CD4-positive, alpha-beta T cell treated with Interferon gamma for 1 hour (primary cell): ENCODE measurements at places on chromosomes 12 and 14.
A peak's percentile ranks its signal among the peaks of the same experiment; 100 is the strongest.

DNA sequence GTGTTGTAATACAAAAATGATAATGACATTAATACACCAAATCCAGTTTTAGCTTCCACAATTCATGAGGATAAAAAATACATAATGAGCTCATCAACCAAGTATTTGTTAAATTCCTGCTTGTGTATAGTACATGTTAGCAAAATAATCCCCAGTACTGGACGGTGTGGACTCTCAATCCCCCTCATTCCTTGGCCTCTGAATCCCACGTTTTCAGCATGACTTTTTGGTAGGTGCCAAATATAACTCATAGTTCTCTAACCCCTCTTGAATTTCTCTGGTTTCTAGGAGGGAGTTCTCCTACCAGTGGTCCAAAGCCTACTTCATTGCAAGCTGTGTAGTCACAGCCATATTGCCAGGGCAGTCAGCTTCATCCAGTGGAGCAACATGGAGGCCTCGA is 41.4 kb upstream of the EPS8 start:
- no peak for DNase-seq

DNA sequence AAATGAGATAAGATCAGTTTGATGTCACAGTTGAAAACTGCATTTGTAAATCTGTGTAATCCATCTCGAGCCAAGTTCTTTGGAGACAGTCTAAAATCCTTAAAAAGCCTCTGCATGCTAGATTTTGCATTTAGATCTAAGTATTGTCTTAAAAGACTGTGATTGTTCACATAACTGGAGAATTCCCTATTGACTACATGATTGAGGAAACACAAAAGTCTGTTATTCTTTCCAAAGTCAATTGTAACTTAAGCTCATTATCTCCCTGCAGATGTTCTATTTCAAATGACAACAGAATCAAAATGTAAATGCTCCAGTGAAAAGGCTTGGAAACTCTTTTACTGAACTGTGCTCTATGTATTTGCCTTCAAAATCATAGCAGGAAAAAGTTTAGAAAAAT is 77.8 kb downstream of the MYF5 start:
- DNase-seq: no peak

GRCh38 chr14:104301731-104302460 is 163.5 kb downstream of the KIF26A start:
- DNase-seq: no peak

- no peak for DNase-seq
Measured at GRCh38 chr14:32802295-32802694, 136.4 kb upstream of the NPAS3 start.

GRCh38 chr12:45697371-45697770 is 32.1 kb upstream of the ARID2 start:
- no peak for DNase-seq

GRCh38 chr14:52153939-52154338 is 85.1 kb upstream of the NID2 start:
- no peak for DNase-seq

DNA sequence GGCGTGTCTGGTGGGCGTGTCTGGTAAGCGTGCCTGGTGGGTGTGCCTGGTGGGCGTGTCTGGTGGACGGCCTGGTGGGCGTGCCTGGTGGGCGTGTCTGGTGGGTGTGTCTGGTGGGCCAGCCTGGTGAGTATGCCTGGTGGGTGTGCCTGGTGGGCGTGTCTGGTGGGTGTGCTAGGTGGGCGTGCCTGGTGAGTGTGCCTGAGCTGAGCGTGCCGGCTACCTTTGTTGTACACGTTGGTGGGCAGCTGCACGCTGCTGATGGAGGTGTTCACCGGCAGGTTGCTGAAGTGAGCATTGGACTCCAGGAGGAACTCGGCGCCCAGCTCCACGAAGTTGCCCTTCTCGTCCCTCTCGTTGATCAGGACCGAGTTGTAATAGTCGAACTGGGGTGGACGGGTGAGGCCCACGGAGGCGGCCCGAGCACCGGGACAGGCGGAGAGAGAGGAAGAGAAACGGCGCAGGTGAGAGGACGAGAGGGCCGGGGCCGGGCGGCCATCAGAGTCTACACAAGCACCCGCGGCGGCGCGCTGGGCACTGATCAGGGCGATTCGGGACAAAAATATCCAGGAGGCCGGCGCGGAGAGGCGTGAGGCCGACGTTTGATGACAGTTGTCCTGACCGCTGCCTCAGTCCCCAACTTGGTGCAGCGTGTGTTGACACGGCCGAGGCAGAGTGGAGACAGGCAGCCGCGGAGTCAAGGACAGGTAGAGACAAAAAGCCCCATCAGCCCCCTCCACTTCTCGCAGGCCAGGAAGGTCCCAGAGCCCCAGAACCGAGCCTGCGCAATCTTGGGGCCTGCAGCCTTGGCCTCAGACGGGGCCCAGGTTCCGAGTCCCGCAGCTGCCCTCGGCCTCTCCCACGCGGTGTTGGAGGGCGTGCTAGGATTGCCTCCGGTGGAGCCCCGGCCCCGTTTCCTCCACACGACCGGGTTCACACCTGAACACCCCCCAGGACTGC is 10.5 kb downstream of the CACNA2D4 start:
- peak; percentile 52 for DNase-seq

GRCh38 chr12:120833849-120834248 is 70.3 kb downstream of the SPPL3 start:
- DNase-seq: no peak

DNA sequence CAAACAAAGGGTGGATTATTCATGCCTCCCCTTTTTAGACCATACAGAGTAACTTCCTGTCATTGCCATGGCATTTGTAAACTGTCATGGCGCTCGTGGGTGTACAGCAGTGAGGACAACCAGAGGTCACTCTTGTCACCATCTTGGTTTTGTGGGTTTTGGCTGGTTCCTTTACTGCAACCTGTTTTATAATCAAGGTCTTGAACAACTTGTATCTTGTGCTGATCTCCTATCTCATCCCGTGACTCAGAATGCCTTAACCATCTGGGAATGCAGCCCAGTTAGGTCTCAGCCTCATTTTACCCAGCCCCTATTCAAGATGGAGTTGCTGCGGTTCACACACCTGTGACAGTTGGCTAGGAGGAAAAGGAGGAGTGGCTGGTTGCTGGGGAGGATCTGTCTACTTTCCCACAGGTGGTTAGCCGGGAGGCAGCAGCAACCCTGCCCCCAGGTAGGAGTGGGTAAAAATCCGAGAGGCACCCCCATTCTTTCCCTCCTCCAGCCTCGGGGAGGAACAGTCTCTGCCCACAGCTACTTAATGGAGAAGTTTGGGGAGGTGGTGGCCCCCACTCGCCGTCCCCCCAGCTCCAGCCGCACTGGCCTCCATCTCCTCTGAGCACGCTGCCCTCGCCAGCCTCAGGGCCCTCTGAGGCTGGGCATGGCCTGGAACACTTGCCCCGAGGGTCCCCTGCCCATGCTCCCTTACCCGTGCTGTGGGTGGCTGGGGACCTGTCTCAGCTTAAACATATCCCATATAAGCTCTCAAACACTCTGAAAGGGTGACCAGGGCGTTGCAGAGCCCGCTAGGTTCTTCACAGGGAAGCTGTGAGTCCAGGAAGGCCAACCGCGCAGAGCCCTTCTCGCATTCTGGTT is 41.7 kb downstream of the SMIM41 start:
- no peak for DNase-seq

GRCh38 chr12:131509701-131510100 is 201.2 kb upstream of the SFSWAP start:
- no peak for DNase-seq

DNA sequence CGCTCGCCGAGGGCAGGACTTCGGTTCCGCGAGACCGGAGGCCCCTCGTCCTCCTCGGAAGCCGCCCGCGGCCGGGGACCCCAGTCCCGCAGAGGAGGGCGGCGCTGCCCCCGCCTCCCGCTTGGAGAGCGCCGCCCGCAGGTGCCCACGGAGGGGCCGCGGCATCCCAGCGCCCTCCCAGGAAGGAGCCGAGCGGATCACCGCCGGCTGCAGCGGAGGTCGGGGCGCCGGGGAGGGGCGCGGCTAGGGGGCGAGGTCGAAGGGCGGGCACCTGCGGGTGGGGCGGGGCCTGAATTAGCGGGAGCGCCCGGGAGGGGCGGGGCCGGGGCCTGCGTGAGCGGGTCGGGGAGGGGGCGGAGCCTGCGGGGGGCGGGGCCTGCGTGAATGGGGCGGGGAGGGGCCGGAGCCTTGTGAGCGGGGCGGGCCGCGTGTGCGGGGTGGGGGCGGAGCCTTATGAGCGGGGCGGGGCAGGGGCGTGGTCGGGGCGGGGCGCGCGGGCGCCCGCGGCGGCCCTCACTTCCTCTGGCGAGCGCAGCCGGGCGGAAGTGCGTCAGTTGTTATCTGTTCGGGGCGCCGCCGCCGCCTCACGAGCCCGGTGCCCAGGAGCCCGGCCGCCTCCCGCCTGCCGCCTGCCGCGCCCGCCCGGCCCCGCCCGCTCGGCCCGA is at the start of gene FBRSL1:
FBRSL1 (plus strand) TSS at position 550 of the 665 bp plus-strand sequence.
- DNase-seq: peak; percentile 91

- no peak for DNase-seq
Measured at GRCh38 chr12:125187780-125188741, 122.8 kb downstream of the AACS start.

GRCh38 chr14:64702493-64703394 is 1.5 kb upstream of the PLEKHG3 start:
- DNase-seq: no peak

GRCh38 chr12:116712458-116713303 is 25.2 kb downstream of the SPRING1 start:
- DNase-seq: no peak

DNA sequence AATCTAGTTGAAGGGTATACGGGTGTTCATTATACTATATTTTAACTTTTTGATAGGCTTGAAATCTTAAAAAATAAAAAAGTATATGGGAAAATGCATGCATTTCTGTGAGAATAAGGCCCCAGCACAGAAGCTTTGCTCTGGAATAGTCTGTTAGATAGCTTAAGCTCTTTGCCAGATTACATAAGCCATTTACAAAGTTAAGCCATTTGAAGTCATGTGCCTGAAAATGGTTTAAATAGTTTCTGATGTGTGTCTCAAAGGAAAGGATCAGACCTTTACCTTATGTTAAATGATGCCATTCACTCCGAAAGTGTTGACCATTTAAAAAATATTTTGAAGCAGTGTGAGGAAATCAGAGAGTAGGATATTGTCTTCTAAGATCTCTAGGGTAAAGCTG is 51.3 kb downstream of the WASHC4 start:
- no peak for DNase-seq
